Mucosa of descending colon (tissue), 3 donors: ENCODE measurements at places on chromosomes 7 and 10. TPM values are rescaled to one million over a fixed set of nuclear protein-coding genes. Genes with fewer than 3 reads are reported as not detected.
A peak's percentile ranks its signal among the peaks of the same experiment; 100 is the strongest.

The GRID2IP gene
- 0.41 TPM for total RNA-seq

The ANKRD61 gene
- not detected for total RNA-seq

The ADO gene
- total RNA-seq, result 10.1 TPM

DNA sequence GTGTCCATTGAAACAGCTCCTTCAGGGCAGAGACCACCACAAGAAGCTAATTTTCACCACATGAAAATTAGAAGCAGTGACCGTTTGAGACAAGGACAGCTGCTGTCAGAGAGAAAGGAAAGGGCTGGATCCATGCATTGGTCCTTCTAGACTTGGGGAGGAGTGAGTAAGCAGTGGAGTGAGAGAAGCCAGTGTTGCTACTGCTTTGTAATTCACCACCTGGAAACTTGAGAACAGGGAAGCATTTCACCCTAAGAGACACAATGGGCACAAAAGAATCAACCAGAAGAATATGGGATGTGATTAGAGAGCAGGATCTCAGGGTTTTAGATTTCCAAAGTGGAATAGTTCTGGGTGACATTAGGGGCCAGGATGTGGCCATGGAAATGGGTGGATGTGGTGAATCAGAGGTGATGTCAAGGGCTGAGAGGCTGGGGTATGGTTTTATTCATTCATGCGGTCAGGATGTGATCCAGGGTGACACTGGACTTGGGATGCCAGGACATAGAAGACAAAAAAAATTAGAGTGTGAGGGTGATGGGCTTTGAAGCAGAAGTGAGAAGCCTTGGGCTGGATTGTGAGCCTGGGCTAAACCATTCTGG lies 61.6 kb downstream of the DENND11 start:
- no peak for DNase-seq

DNA sequence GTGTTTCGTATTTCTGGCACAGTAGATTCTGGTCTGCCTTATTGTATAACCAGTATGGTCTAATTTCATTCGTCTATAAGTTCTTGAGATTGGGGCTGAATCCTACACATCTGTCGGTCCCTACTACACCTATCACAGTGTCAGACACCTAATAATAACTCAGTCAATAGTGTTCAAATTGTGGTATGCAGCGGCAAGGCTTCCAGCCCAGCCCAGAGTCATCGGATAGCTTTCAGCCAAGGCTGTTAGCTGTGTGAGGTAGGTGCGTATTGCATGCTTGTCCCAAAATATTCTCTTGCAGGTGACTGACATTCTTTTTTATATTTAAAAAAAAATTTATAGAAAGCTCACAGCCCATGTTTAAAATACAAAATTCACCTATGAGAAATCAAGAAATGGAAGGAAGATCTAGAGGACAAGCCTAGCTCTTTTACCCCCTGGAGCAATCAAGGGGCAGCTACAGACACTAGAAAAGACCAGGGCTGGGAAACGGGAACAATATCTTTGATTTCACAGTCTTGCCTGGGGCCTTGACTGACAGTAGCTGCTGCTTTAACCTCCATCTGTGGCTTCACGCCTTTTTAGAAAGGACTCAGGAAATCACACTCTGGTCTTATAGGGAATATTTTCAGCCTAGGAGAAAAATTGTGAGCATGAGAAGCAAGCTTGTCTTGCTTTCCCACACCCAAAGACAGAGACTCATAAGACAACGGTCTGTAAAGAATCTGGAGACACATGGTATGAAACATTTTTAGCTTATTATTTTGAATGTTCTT lies 9.5 kb upstream of the ASB4 start:
- DNase-seq, result no peak

GRCh38 chr7:158372400-158373342 lies 215.0 kb downstream of the PTPRN2 start:
- no peak for DNase-seq

DNA sequence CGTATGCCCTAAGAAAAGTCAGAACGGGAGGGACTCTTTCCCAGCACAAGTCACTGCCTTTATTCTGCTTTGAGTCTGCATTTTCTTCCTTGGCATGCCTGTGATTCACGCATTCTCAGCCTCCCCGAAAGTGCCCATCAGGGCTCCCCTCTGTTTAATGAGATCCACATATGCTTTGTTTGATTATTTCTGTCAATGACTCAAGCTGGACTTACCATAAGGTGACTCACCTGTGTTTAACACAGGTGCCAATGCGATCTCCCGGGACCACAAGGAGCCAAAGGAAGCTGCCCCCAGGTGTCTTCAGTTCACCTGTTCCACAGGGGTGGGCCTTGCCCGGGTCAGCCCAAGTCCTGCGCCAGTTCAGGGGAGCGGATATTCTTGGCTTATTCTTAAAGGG lies 386.0 kb upstream of the SHH start:
- no peak for DNase-seq

DNA sequence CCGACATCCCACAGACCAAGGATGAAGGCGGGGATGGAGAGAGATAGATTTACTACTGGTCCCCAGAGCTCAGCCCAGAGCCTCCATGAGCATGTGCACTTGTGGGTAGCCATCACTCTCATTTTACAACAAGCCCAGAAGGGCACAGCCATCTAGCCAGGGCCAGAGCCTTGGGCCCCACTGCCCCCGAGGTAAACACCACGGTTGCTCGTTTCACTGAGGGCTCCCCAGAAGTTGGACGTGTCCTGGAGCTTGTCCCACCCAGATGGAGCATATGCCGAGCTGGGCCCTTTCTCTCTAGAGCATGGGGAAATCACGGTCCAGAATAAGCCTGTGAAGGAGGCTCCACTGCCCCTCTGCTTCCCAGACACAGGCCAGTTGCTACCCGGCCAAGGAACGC lies 9.0 kb upstream of the TMEM120A start:
- no peak for DNase-seq

DNA sequence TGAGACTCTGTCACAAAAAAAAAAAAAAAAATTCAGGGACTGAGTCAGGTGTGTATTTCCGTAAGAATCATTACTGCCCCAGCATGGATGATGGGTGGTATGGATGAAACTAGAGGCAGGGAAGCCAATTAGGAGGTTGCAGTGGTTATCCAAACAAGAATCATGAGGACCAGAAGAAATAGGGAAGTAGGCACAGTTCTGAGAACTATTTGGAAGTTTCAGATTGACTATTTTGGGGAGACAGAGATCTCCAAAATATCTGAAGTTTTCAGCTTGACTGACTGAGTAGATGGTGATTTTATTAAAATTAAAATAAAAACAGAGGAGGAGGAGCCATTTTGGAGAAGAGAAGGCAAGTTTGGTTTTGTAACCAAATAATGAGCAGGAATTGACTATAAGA lies 119.4 kb upstream of the NRBF2 start:
- DNase-seq, result no peak

DNA sequence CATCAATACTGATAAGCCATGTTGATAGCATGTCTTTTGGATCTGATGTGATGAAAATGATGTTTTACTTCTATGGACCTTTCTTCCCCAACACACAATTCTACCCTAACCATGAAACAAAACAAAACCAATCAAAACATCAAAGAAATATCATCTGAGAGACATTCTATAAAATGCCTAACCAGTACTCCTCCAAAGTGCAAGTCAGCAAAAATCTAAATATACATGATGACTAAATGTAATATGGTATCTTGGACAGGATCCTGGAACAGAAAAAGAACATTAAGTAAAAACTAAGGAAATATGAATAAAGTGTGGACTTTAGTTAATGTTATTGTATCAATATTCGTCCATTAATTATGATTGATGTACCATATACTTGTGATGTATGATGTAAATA lies 625.1 kb downstream of the MAGI2 start:
- no peak for DNase-seq

- peak; percentile 22 for DNase-seq
Measured at GRCh38 chr10:31926765-31927564, 1.7 kb downstream of the ARHGAP12 start.

DNA sequence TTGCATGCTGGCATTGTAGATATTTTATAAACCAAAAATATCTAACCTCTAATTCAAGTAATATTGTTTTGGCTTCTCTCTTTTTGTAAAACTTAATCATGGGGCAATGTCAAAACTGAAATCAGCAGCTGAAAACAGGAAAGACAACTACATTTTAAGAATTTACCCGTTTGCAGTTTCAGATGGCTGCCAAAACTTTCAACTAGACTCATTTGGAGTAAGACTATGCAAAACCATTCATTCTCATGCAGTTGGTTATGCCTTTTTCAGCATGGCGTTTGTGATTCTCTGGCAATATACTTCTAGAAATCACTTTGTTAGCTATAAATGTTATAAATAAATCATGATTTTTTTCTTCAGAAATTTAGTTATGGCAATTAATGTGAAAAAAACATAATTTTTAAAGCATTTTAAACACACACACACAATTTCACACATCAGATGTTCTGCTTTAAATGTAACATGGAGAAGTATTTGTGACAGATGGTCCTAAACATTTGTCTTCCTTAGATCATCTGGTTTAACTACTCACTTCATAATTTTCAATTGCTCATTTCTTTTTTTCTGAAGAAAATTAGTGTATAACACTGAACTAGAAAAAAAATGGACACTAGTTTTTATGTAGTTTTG lies 116.4 kb downstream of the ITGB8 start:
- DNase-seq, result no peak

DNA sequence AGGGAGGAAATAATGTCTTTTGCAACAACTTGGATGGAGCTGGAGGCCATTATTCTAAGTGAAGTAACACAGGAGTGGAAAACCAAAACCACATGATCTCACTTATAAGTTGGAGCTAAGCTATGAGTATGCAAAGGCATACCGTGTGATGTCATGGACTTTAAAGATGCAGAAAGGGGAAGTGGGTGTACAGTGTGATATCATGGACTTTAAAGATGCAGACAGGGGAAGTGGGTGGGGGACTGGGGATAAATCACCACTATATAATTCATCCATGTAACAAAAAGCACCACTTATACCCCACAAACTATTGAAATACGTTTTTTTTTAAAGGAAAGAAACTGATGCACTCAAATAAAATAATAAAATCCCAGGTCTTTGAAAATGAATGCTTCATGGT lies 29.5 kb downstream of the LYZL2 start:
- DNase-seq, result no peak

- no peak for DNase-seq
Measured at GRCh38 chr7:103810112-103810744, 179.2 kb downstream of the RELN start.

DNA sequence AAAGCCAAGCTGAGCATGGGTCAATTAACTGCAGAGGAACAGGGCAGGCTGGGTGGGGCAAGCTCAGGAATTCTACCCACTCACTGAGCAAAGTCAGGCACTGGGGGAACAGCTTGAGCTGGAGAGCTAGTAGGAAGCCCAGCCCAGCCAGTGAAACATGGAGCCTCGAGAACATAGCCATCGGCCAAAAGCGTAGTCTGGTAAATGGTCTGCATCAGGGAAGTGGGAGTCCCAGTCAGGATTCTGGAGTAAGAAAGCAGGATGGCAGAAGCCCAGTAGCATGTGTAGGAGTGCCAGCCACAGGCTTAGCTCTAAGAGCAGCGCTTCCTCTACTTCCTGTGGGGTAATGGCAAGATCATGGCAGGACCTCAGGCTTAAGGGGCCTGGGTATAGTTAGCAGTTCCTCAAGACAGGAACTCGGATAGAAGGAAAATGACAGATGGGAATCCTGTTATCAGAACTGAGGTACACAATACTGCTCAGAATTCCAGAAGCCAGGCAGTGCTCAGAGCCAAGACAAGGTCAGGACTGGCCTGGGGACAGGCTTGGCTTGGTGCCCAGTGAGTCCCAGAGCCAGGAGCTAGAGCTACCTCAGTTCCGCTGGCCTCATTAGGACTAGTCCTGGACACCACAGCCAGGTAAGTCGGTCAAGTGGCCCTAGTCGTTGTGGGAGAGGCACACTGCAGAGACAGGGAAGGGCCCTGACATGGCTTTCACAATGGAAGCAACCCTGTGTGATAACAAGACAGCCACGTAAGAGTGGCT lies 65.4 kb upstream of the MXI1 start:
- no peak for DNase-seq

GRCh38 chr7:80374321-80374720 lies 137.5 kb downstream of the GNAT3 start:
- DNase-seq, result no peak

DNA sequence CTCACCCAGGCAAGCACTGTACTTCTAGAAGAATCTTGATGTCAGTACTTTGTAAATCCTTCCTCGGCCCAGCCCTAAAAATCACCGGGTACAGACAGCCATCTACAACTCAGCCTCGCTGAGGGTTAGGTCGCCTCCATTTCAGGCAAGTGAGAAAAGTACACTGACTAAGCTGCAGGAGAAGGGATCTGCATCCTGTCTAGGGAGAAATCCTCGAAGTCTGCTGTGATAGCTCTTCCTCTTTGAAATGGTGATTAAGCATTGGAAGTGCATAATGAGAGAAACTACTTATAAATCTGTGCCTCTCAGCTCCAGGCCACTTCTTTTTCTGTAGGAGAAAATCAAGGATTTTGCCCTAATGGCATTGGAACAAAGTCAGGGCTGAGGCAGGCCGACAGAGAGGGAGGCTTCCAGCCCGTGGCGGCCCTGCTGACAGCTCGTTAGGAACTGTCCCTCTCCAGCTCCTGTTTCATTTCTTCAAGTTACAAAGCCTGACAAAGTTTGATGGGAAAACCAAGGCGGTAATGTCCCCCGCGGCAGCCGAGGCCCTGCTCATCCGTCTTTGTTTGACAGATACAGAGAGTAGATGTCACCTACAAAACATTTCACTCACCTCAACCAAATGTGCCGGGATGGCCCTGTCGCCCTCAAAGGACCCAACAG lies 14.1 kb upstream of the GOT1 start:
- no peak for DNase-seq

DNA sequence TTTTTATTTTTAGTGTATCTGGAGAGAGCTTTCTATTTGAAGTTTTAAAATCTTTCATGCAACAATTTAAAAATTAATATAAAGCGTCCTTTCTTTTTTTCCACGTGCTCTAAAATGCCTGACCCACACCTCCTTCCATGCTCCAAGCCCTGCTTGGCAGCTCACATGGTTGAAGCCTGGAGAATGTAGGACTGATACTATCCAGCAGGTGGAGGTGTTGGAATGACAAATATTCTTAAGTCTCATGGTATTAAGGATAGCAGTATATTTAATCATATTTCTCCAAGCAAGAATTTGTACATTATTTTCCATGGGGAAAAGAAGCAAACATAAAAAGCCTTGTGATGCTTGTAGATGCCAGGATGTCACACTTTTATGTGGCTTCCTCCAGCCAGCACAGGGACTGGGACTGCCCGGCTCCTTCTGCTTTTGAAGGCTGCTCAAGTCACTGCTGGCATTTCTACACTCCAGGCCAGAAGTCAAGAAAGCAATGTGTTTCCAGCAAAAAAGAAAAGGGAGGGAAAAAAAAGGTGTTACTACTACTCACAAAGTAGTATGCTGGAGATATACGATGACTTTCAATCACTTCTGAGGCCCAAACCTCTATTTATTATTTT lies 49.7 kb downstream of the BZW2 start:
- no peak for DNase-seq
